ENCODE measurements at places on chromosomes 2 and 18.

DNA sequence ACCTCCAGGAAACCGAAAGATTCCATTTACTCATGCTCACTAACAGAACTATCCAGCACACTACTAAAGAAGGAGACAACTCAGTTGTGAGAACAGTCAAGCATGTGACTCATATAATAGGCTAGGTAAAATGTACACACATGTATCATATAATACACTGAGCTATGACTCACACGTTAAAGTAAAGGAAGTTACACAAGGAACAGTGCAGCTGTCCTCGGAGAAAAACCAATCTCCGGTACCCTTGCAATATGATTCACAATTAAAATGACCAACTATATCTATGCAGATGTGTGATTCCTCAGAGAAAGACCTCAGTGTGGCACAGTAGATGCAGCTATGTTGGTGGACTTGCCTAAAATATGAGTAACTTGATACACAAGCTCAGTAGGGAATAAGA, 76.5 kb downstream of the STRN start:
- peak overlapping the region; percentile 61 for H3K27ac ChIP-seq
- no peaks in the 10 kb centered on the region for H3K4me1 ChIP-seq
- H3K36me3 ChIP-seq, result no peaks in the 10 kb centered on the region
- DNase-seq, result no peak
- H3K27me3 ChIP-seq, result no peaks in the 10 kb centered on the region

DNA sequence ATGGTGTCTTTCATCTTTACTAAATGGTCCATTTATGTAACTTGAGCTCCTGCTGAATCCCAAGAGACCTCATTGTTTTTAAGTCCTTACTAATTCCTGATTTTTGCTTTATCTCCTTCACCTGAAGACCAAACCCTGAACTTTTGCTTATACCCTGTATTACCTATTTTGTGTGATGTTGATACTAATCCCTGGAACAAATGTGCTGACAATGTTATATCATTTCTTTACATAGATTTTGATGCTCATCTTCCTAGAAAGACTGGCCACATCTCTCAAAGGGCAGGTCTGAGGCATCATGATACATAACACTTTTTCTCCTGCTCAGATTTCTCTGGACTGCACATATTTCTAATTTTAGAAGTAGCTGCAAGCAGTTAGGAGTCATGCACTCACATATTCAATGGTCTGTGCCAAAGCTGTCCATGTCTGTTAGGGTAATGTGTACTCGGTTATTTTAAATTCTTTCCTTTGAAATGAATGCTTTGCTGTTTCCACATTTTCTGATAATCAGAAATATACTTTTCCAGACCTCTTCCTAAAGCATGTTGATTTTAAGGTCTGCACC, 427.9 kb upstream of the HNRNPA3 start:
- H3K4me3 ChIP-seq, result no peak overlapping the region
- H3K4me1 ChIP-seq, result no peaks in the 10 kb centered on the region
- no peak overlapping the region for H3K27ac ChIP-seq
- no peaks in the 10 kb centered on the region for H3K27me3 ChIP-seq
- no peak for DNase-seq

DNA sequence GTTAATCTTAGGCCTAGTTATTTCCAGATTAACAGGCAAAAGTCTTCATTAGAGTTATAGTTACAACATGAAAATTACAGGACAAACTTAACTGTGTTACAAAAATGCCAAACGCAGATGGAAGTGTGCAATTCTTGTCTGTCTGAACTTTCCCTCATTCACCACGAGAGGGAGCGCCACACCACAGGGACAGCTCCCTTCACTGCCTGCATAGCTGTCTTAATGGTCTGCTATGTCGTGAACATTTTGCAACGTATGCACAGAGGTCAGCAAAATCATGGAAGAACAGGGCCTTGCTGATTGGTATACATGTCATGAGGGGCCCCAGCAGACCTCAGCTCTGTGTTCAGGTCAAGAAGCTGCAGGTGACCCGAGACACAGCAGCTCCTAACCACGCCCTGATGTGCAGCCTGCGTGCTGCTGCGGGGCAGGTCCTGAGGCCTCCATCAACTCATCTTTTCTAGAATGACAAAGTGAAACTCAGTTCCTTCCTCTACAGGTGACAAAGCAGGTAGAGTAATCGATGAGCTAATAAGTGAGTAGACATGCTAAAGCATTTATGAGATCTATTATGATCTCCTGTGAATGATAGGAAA, 78.8 kb upstream of the ATP8B1 start:
- H3K36me3 ChIP-seq, result no peaks in the 10 kb centered on the region
- no peak for DNase-seq
- no peaks in the 10 kb centered on the region for H3K27me3 ChIP-seq
- H3K27ac ChIP-seq, result no peak overlapping the region

DNA sequence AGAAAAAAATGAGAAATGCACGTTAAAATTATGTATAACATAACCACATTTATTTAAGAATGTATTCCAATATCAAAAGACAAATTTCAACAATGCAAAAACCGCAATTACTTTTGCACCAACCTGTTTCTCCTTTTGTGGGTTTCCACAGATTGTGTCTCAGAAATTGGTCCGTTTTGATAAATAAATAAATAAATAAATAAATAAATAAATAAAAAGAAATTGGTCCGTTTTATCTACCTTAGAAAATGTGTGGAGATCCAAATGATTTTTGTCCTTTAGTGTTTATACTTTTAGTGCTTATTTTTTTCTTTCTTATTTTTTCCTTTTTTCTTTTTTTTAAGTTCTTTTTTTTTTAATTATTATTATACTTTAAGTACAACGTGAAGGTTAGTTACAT, 1682.2 kb upstream of the TMEFF2 start:
- no peak for DNase-seq
- no peaks in the 10 kb centered on the region for H3K27me3 ChIP-seq
- H3K27ac ChIP-seq, result no peak overlapping the region
- no peaks in the 10 kb centered on the region for H3K4me1 ChIP-seq
- no peaks in the 10 kb centered on the region for H3K36me3 ChIP-seq

- H3K4me1 ChIP-seq, result peaks cover 10% of the 10 kb centered on the region
- H3K27ac ChIP-seq, result no peak overlapping the region
- H3K27me3 ChIP-seq, result no peaks in the 10 kb centered on the region
- no peak for DNase-seq
Measured at GRCh38 chr2:168494190-168494711, 38.2 kb downstream of the CERS6 start.

- no peaks in the 10 kb centered on the region for H3K27me3 ChIP-seq
- H3K4me3 ChIP-seq, result no peak overlapping the region
- H3K4me1 ChIP-seq, result no peaks in the 10 kb centered on the region
- no peaks in the 10 kb centered on the region for H3K36me3 ChIP-seq
- H3K27ac ChIP-seq, result no peak overlapping the region
Measured at GRCh38 chr2:72548081-72548764, 277.6 kb downstream of the EXOC6B start.

GRCh38 chr2:205901491-205901890, 184.5 kb downstream of the INO80D start:
- H3K27me3 ChIP-seq, result no peaks in the 10 kb centered on the region
- no peak overlapping the region for H3K4me3 ChIP-seq
- no peaks in the 10 kb centered on the region for H3K36me3 ChIP-seq

DNA sequence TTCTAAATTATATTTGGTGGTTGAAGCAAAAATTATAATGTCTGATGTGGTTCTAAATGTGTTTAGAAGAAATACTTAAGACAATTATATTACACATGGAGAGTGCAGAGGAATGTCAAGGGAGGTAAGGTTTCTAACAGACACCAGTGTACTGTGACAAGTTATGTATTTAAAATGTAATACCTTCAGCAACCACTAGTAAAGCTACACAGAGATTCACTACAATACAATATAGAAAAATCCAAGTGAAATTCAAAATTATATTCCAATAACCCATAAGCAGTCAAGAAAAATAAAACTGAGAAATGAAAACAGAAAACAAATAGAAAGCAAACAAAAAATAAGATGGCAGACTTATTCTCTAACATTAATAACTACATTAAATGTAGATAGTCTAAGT, 249.5 kb upstream of the KLHL14 start:
- no peak overlapping the region for H3K27ac ChIP-seq
- no peak for DNase-seq
- H3K4me3 ChIP-seq, result no peak overlapping the region
- no peaks in the 10 kb centered on the region for H3K36me3 ChIP-seq

- H3K4me3 ChIP-seq, result no peak overlapping the region
- no peak overlapping the region for H3K27ac ChIP-seq
- no peaks in the 10 kb centered on the region for H3K36me3 ChIP-seq
Measured at GRCh38 chr2:75491129-75491753, 69.5 kb downstream of the EVA1A start.

DNA sequence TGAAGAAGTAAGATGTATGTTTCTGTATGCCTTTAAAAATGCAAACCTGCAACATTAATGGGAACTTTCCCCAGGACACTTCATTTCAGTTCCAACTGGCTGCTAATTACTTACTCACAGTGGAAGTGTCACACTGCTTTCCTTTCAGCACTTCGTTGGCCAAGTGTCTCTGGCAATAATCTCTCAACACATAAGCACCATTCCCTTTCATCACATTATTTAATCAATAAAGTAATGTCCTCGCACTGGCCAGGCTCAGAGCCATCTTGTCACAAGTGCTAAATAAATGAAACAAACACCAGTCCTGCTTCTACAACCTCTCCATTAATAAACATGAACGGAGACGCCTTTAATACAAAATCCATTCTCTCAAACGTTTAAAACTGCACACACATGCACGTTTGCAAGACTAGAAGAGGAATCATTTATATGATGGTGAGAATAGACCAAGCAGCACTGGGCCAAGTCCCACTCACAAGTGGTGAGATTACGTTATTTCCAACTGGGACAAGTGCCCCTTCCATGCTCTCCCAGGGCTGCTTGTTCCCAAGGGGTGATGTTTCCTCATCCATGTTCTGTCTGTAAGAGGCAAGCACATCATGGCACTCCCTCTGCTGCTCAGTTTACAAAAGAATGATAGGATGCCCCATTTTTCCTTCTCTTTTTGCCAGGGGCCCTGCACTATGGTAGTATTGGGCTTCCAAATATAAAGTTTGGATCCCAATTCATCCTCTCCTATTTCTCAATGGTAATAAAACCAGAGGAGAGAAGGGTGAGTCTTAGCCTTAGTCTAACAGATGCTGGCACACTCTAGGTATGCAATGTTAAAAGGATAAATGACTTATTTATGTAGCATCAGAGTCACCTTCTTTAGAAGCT, 56.8 kb upstream of the ETAA1 start:
- no peaks in the 10 kb centered on the region for H3K27me3 ChIP-seq
- no peak overlapping the region for H3K27ac ChIP-seq
- no peaks in the 10 kb centered on the region for H3K4me1 ChIP-seq
- no peak overlapping the region for H3K4me3 ChIP-seq
- no peaks in the 10 kb centered on the region for H3K36me3 ChIP-seq

- H3K36me3 ChIP-seq, result no peaks in the 10 kb centered on the region
- H3K27me3 ChIP-seq, result no peaks in the 10 kb centered on the region
- H3K4me1 ChIP-seq, result peaks cover 2% of the 10 kb centered on the region
- no peak overlapping the region for H3K4me3 ChIP-seq
Measured at GRCh38 chr2:68385220-68385906, 20.3 kb downstream of the PLEK start.

DNA sequence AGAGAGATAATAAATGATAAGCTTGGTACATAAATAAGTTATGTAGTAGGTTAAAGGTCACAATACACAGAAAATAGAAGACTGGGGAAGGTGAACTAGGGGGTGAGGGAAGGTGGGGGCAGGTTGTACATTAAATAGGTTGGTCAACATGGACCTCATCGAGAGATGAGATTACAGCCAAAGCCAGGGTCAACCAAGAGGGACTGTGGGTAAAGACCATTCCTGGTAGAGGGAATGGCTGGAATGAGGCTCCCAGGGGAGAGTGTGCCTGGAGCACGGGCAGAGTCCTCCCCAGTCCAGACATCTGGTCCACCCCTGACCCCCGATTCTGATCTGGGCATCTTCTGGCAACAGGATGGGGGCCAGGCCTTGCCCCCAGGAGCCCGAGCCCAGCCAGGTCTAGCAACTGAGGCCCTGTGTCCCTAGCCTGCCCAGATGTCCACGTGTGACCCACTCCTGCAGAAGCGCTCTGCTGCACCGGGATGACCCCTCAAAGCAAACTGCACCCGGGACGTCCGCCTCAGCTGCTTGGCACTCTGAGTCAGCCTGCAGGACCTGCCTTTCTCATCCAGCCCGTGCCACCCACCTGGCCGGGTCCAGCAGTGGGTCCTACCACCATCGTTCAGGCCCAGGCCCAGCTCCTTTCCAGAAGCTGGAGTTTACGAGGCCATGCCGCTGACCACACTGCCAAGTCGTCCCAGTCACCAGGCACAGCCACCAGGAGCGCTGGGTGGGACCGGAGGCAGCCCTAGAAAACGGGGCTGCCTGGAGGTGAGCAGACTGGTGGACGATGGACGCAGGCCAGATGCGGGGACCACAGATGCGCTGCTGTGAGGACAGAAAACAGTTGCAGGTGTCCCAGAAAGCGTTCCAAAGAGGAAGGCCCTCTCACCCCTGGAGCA, 56.2 kb upstream of the ID2 start:
- H3K27ac ChIP-seq, result no peak overlapping the region
- H3K4me3 ChIP-seq, result no peak overlapping the region
- no peaks in the 10 kb centered on the region for H3K36me3 ChIP-seq
- DNase-seq, result no peak

- H3K27me3 ChIP-seq, result no peaks in the 10 kb centered on the region
- H3K4me3 ChIP-seq, result no peak overlapping the region
- H3K36me3 ChIP-seq, result no peaks in the 10 kb centered on the region
Measured at GRCh38 chr2:174656676-174657176, 59.1 kb upstream of the WIPF1 start.

- H3K27me3 ChIP-seq, result no peaks in the 10 kb centered on the region
- no peak for DNase-seq
- H3K27ac ChIP-seq, result peak overlapping the region; percentile 29
- H3K4me3 ChIP-seq, result no peak overlapping the region
Measured at GRCh38 chr2:19607931-19608771, 249.7 kb upstream of the OSR1 start.

DNA sequence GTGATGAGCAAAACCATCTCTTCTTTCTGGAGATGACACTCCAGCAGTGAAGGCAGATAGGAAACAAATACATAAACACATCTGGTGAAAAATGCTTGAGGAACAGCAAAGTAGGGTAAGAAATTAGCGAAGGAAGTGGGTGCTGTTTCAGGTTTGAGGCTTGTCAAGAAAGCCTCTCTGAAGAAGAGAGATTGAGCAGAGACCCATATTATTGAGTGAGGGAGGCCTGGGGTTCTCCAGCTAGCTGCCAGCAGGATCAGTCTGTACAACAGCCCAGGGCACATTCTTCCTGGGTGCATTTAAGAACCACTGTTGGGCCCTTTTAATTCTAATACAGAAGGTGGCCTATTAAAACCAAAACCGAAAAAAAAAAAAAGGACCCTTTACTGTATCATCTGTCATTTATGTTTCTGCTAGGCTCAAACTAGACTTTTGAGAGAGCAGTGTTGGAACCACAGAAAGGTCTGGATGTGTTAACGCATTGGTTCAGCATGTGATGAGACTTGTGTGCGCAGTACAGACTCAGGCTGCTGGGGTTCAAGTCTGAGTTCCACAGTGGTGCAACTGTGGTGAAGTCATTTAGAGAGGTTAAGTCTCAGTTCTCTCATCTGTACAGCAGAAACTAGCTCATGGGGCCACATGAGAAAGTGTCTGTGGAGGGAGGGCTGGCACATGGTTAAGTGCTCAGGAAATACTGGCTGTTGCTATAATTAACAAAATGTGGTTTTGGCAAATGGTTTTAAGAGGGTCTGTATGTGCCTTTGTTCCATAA, 28.9 kb downstream of the MGAT5 start:
- no peaks in the 10 kb centered on the region for H3K36me3 ChIP-seq
- no peaks in the 10 kb centered on the region for H3K27me3 ChIP-seq
- no peaks in the 10 kb centered on the region for H3K4me1 ChIP-seq
- H3K27ac ChIP-seq, result no peak overlapping the region
- no peak overlapping the region for H3K4me3 ChIP-seq
